ENCODE measurements at places on chromosomes 5 and 9.
A peak's percentile ranks its signal among the peaks of the same experiment; 100 is the strongest.

- DNase-seq, result no peak
Measured at GRCh38 chr9:126233913-126234525, 92.6 kb upstream of the MVB12B start.

GRCh38 chr5:76332611-76333205 lies 70.4 kb upstream of the IQGAP2 start:
- DNase-seq, result no peak

GRCh38 chr5:116632890-116633289 lies 58.3 kb upstream of the SEMA6A start:
- DNase-seq, result no peak

DNA sequence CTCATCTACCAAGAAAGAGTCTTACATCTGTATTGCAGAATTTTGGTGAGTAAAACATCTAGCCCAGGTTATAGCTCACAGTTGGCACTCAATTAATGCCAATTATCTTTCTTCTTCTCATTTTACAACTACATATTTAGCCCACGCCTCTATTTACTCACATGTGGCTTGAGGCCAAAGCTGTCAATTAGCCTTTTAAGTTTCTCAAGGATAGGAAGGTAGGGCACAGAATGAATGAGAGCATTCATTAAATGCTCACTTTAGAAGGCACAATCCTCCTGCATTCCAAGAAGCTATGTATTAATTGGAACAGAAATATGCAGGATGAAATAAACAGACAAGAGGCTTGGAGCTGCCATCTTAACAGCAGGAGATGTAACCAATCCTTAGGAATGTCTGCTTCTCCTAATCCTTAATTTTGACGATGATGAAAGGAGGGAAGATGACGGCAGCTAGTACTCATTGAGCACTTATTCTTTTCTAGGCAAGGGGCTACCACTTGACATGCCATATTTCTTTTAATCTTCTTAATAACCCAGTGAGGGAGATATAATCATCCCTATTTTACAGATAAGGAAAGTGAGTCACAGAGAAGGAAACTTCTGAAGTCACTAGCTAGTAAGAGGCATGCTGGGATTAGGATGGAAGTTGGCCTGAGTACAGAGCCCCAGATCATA lies 30.8 kb upstream of the PANK3 start:
- no peak for DNase-seq

GRCh38 chr5:175709276-175709781 lies 51.5 kb downstream of the HRH2 start:
- DNase-seq, result no peak

DNA sequence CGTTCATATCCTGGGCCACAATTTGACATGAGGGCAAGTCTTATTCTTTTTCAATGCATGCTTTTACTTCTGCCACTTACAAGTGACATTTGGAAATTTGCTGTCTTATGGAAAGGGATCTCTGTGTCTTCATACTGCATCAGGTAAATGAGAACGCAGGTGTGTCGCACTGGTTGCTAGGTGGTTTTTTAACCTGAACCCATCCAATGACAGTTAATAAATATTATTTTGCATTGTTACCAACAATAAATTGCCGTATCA lies 1.1 kb downstream of the ADAMTS16 start:
- no peak for DNase-seq

DNA sequence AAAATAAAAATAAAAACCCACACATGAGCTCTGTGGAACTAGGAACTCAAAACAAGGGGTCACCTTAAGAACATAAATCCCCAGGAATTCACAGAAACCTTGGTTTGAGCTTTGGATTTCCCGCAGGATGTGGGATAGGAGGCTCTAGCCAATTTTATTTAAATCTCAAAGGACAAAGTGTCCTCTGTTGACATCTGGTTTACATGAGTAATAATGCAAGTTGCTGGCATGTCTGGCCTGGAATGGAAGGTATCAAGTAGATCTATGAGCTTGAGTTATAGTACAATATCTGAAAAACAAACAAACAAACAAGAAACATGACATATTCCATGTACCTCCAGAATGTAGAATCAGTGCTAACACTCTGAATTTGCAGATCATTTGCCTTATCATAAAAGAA lies 94.2 kb upstream of the SLIT3 start:
- no peak for DNase-seq

DNA sequence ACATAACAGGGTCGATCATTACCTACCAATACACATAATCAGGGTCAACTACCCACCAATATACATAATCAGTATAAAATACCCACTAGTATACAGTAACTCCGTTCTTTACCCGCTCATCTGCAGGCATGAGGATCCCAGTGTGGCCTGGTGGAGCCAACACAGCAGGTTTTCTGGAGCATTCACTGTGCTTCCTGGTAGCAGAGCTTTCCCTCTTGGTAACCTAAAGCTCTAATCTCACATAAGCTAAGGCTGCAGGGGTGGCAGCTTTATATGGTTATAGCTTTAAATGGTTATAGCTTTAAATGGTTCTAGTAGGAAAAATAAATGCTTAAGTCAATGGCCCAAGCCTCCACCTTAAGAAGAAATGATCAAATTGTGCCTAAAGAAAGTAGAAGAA lies 11.9 kb downstream of the LCN1 start:
- peak; percentile 2 for DNase-seq

GRCh38 chr9:3214741-3215140 lies 311.1 kb downstream of the RFX3 start:
- no peak for DNase-seq

DNA sequence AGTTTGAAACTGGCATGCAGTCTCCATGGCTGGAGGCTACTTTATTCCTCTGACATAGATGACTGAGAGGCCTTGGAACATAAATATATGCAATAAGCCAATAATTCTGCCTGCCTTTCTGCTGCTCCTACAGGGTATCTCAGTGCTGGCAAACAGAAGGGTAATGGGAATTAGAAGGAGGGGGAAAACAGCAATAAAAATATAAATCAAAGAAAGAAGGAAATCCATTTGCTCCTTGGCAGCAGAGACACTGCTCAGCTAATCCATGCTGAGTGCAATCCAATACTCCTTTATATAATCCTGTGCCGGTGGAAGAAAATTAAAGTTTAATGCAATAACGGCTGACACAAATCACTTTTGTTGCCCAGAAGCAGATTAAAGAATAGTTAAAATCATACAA lies 478.9 kb downstream of the SPATA31D1 start:
- DNase-seq, result no peak

- no peak for DNase-seq
Measured at GRCh38 chr5:145510324-145510723, 324.8 kb downstream of the PRELID2 start.

- DNase-seq, result no peak
Measured at GRCh38 chr5:14450742-14451141, 130.8 kb upstream of the OTULINL start.

GRCh38 chr5:134503937-134504437 lies 21.5 kb upstream of the JADE2 start:
- no peak for DNase-seq

GRCh38 chr5:124227914-124228313 lies 518.5 kb downstream of the ZNF608 start:
- DNase-seq, result no peak

DNA sequence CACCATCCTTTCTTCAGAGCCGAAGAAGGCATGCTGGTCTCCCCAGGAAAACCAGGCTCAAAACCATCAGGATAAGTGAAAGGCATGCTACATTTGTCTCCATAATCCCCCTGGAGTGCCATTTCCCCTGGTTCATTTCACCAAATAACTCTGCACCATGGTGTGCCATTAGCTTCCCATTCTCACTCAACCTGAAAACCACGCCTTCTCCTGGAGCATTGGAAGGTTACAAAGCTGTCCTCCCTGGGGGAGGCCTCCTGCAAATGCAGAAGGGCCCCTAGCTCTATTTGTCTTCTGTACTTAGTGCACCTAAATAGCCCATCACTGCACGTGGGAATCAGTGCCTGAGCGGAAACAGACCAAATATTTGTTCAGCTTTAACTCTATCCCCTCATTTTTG lies 90.2 kb upstream of the ICE1 start:
- no peak for DNase-seq

DNA sequence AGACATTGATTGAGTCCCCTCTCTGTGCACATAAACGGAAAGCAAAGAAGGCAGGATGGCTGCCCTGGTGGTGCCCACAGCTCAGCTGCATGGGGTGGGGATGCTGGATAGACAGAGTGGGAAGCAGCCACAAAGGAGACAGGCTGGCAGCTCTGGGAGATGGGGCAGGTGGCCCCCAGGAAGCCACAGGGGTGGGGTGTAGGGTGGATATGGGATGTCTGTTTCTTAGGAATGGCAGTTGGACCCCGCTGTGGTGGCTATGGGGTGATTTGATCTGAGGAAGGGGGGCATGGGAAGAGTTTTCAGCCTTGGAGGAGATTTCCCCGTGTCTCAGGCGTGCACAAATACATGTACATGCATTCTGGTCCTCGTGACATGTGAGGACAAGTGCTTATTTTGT lies 50.2 kb upstream of the VDAC1 start:
- DNase-seq, result no peak

GRCh38 chr5:53478411-53479044 lies 1.9 kb upstream of the FST start:
- no peak for DNase-seq

GRCh38 chr5:111772456-111773122 lies 15.6 kb upstream of the NREP start:
- no peak for DNase-seq

GRCh38 chr9:17116400-17116837 lies 18.4 kb upstream of the CNTLN start:
- no peak for DNase-seq

DNA sequence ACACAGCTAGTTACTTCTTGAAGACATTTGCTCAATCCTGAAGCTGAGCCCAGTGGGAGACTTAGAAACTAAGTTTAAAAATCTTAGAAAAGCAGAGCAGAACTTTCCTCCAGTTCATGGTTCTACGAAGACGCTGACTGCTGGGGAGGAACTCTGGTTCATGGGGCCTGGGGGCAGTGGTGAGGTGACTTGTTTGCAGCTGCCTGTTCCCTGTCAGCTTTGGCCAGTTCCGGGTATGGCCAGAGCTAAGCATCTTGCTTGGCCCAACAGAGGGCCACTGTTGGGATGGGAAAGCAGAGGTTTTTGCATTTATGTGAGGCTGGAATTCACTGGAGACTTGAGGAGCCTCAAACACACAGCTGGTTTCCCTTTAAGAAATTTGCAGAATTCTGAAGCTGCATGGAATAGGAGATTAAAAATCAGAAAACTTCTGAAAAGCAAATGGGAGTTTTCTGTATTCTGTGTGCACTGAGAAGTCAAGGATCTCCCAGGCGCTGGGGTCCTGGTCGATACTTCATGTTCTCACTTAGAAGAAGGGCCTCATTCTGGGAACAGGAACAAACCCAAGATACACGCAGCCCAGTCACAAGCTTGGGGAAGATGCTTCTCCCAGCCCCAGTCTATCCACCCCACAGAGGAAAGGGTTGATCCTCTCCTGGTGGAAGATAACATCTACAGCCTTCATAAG lies 10.6 kb upstream of the HMHB1 start:
- DNase-seq, result no peak

GRCh38 chr5:3417376-3417943 lies 178.2 kb upstream of the IRX1 start:
- no peak for DNase-seq

DNA sequence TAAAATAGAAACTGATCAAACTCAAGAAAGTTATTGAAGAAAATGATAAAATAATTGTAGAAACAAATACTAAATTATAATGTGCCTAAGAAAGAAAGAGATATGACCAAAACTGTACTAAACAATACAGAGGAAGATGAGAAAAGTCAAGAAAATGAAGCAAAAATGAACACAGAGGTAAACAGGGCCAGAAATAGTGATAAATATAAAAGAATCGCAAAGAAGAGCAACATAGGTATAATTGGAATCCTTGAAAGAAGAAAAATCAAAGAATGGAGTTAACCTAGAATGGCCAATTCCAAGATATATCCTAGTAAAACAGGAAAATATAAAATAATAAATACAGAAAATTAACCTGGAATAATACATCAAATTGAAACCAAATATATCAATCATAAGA lies 69.6 kb downstream of the CSF2 start:
- no peak for DNase-seq

GRCh38 chr5:121949885-121950284 lies 11.9 kb upstream of the SRFBP1 start:
- DNase-seq, result no peak

DNA sequence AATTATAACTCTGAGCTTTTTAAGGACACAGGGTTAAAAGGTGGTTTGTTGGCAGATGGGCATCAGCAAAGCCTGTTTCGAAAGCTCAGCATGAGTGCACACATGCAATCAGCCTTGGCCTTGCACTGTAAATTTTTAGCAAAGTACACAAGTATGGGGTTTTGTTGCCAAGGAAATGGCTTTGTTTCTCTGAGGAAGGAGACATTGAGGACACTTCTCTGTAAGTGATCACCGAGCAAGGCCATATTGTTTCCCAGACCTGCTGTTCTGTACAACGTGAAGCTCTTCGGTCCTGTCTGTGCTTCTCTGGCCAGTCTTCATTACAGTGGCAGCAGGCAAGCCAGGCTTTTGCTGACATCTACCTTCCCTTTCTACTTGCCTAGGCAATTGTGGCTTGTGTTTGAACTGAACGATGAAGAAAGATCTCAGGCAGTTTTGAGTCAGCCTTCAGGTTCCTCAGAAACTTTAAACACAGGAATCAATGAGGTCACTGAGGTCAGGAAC lies 27.9 kb upstream of the GLRX start:
- no peak for DNase-seq

DNA sequence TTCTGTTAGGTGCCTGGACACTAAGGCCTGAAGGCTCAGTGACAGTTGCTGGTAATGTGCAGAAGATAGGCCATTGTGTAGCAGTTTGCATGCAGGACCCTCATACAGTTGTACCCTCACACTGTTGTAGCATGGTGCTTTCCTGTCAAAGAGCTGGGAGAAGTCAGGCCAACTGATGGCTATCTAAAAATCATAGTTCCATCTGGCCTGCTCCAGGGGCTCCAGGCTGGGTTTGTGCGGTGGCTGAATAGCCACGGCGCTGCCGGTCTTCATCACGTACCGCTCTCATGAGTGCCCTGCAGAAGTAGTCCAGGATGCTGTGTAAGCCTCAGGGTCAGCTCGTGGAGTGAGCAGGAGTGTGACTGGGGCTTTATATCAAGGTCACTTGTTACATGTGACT lies 12.2 kb downstream of the SECISBP2 start:
- no peak for DNase-seq

GRCh38 chr5:956941-957747 lies 51.5 kb upstream of the NKD2 start:
- peak; percentile 90 for DNase-seq

- DNase-seq, result no peak
Measured at GRCh38 chr5:13501176-13501575, 443.3 kb downstream of the DNAH5 start.
